Activated CD4-positive, alpha-beta memory T cell treated with anti-CD3 and anti-CD28 coated beads for 36 hours (primary cell): ENCODE measurements at places on chromosomes 1 and 21. TPM values are rescaled to one million over a fixed set of nuclear protein-coding genes. Genes with fewer than 3 reads are reported as not detected.

DNA sequence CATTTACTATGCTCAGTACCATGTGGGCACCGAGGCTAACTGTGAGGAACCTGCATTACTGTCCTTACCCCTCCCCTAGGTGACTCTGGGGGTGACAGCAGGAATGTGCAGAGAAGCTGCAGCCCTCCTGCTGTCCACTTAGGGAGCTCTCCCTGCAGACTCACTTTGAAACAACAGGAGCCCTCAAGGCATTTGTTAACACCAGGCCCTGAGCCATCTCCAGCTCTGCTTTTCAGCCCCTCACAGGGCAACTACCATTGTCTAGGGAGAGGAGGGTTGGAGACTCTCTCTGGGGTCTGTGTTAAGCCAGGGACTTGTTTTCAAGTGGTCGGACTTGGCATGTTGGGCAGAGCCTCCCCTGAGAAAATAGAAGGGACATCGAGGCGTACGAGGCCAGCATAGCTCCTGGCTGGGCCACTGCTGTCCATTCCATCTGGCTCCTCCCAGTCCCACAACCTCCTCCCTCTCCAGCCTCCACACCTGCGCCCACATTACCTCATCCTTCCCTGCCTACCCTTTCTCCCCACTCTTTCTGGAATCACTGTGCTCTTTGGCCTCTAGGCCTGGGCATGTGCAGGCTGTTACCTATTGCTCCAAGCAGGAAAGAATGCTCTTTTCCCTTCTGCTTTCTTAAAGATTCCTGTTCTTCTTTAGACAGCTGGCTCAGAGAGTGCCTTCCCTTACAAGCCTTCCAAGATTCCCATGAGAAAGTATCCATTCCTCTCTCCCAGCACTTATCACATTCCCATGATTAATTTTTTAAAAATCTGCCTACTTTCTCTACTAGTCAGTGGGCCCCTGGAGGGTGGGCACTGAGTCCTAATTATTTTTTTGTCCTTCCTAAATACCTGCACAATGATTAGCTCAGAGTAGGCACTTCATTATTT is 102.7 kb upstream of the GCLM start:
- H3K4me3 ChIP-seq = no peak overlapping the region
- H3K27ac ChIP-seq = no peak overlapping the region
- no peaks in the 10 kb centered on the region for H3K27me3 ChIP-seq
- no peaks in the 10 kb centered on the region for H3K36me3 ChIP-seq

DNA sequence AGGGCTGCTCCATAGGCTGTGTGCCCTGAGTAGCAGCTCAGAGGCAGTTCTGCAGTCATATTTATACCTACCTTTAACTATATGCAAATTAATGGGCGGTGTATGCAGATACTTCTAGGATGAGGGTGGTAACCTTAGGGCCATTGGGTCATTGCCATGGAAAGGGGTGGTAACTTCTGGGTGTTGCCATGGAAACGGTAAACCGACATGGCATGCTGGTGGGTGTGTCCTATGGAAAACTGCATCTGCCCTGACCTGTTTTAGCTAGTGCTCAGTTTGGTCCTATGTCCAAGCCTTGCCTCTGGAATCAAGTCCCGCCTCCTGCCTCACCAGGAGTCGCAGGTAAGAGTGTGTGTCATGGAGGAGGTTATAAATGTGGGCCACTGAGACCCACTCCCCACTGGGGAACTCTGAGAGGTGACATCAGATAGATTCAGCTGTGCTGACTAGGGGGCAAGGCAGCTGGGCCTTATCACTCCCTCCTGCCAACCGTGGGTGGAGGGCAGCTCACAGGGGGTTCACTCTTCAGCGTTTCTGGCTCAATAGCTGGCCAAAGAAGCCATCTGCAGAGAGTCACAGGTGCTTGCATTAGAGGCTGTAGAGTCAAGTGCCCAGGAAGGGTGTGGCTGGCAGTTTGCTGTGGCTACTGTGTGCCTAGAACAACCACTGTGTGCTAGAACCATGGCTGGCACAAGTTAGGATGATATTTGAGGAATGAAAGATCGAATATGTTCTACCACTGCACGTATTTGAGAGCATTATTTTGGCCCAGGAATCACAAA is 19.0 kb downstream of the BACE2 start:
- H3K36me3 ChIP-seq = no peaks in the 10 kb centered on the region
- no peak for DNase-seq
- no peak overlapping the region for H3K4me3 ChIP-seq
- H3K27me3 ChIP-seq = peaks cover 12% of the 10 kb centered on the region

- no peaks in the 10 kb centered on the region for H3K4me1 ChIP-seq
- no peak overlapping the region for H3K4me3 ChIP-seq
- no peaks in the 10 kb centered on the region for H3K27me3 ChIP-seq
- no peak overlapping the region for H3K27ac ChIP-seq
These were observed 101.0 kb upstream of the LMO4 start for GRCh38 chr1:87227651-87228050.

- H3K4me3 ChIP-seq = no peak overlapping the region
- no peaks in the 10 kb centered on the region for H3K4me1 ChIP-seq
- DNase-seq = no peak
- no peak overlapping the region for H3K27ac ChIP-seq
These were observed 120.7 kb downstream of the NFIA start for GRCh38 chr1:61202854-61203598.

- no peak overlapping the region for H3K4me3 ChIP-seq
- H3K4me1 ChIP-seq = no peaks in the 10 kb centered on the region
- H3K27ac ChIP-seq = no peak overlapping the region
- H3K27me3 ChIP-seq = peaks cover 3% of the 10 kb centered on the region
- H3K36me3 ChIP-seq = no peaks in the 10 kb centered on the region
These were observed 212.6 kb downstream of the TGFB2 start for GRCh38 chr1:218557731-218558130.

DNA sequence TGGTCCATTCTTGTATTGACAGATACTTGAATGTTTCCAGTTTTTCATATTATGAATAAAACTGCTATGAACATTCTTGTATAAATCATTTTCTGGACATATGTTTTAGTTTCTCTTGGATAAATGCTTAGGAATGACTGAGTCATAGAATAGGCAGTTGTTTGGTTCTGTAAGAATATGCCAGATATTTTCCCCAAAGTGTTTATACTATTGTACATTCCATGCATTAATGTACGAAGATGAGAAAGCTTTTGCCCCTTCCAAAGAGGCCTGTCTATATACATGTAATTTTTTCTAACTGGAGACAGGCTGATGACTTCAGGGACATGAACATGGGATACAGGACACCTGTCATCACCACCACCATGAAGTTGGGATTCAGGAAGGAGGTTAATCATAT is 11.3 kb downstream of the NBPF3 start:
- H3K4me1 ChIP-seq = peaks cover 10% of the 10 kb centered on the region
- H3K27me3 ChIP-seq = no peaks in the 10 kb centered on the region
- H3K27ac ChIP-seq = no peak overlapping the region
- no peak overlapping the region for H3K4me3 ChIP-seq

DNA sequence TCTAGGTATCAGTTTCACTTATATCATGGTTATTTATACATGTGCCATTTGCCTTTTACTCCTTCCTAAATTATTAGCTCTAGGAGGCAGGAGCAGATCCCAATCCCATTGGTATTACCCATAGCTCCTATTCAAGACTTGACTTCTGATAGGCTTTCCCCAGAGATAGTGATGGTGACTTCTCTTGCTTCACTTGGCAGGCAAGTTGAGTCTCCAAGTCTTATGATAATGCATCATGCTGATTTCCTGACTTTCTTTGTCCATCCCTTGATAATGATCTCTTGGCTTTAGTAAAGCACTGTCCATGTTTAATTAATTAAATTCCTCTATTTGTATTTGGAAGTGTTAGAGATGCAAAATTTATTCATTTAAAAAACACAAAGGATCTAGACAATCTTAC is 253.5 kb upstream of the ADAMTS5 start:
- H3K4me3 ChIP-seq = no peak overlapping the region
- no peak for DNase-seq
- no peak overlapping the region for H3K27ac ChIP-seq
- H3K36me3 ChIP-seq = no peaks in the 10 kb centered on the region
- no peaks in the 10 kb centered on the region for H3K27me3 ChIP-seq
- no peaks in the 10 kb centered on the region for H3K4me1 ChIP-seq

DNA sequence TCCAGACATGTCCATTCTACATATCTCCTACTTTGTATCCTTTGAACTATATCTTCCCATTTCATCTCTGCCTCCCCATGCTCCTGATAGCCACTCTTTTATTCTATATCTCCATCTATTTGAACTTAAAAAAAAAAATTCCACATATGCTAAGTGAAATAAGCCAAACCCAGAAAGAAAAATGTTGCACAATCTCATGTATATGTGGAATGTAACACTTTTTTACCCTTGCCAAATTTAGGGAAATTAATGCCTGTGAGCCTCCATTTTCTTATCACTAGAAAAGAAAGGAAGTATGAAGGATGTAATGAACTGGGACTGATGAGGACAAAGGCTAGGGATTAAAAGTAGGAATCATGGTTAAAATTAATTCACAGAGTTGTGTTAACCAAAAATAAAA is 53.5 kb downstream of the RGS13 start:
- no peaks in the 10 kb centered on the region for H3K4me1 ChIP-seq
- peaks cover 17% of the 10 kb centered on the region for H3K27me3 ChIP-seq
- no peak for DNase-seq
- no peak overlapping the region for H3K4me3 ChIP-seq

DNA sequence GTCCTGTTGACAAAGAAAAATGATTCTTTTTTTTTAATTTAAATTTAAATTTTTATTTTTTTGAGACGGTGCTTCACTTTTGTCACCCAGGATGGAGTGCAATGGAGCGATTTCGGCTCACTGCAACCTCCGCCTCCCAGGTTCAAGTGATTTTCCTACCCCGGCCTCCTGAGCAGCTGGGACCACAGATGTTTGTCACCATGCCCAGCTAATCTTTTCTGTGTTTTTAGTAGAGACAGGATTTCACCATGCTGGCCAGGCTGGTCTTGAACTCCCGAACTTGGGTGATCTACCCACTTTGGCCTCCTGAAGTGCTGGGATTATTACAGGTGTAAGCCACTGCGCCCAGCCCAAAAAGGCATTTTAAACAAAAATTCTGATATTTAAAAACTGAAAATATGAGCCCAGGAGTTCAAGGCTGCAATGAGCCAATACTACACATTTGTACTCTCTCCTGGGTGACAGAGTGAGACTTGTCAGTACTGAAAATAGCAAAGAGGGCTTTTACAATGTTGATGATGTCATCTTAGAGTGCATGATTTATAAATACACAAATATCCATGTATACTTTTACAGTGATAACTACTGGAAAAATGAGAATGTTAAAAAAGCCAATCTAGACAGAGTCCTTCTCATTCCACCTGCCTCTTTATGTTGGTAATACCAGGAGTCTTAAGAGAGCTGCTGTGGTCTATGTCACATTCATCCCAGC is 56.0 kb upstream of the STUM start:
- no peak overlapping the region for H3K4me3 ChIP-seq
- H3K36me3 ChIP-seq = no peaks in the 10 kb centered on the region
- no peak for DNase-seq
- H3K27me3 ChIP-seq = peaks cover 6% of the 10 kb centered on the region
- H3K4me1 ChIP-seq = peaks cover 8% of the 10 kb centered on the region

DNA sequence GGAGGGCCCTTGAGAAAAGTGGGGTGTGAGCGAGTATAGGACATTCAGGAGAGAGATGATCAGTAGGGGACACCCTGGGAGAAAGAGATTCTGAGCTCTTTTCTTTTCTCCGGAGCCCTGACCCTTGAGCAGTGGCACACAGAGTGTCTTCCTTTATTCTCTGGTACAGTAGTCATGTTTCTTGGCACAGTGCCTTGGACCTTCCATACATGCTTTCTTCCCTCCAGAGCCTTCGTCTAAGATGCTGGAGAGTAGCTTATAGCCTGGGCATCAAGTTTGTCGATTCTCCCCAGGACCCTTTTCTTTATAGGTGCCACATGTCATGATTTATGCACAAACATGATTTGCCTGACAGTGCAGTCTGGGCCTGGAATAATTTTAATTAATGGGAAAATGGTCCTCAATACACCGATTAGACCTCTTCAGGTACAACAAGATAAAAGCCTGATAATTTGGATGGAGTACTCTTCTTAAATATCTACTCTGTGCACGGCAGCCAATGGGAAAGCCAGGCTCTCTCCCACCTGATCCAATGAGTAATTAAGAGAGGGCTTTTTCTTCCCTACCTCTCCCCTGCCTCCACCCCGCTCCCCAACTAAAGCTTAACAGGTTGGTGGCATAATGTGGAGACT is at the start of gene TBX19:
TBX19 (plus strand) TSS at position 582 of the 632 bp plus-strand sequence. CDS start 214 bp downstream, outside the sequence.
- no peak within 1 kb of the TSS for H3K4me3 ChIP-seq
- no peaks in the 10 kb centered on the region for H3K27me3 ChIP-seq
- peaks cover 2% of the 10 kb centered on the region for H3K4me1 ChIP-seq
- peaks cover 8% of the 10 kb centered on the region for H3K36me3 ChIP-seq
- DNase-seq = no peak

GRCh38 chr1:199877526-199878384 is 149.8 kb upstream of the NR5A2 start:
- H3K36me3 ChIP-seq = no peaks in the 10 kb centered on the region
- no peak for DNase-seq
- no peak overlapping the region for H3K4me3 ChIP-seq
- no peaks in the 10 kb centered on the region for H3K4me1 ChIP-seq
- no peak overlapping the region for H3K27ac ChIP-seq

The OR2T35 gene
- total RNA-seq = not detected

The VWA1 gene
- 0.92 TPM for total RNA-seq

The RIPK4 gene
- total RNA-seq = 0.24 TPM

The TMCC2 gene
- 9.8 TPM for total RNA-seq

The ETV3L gene
- not detected for total RNA-seq

The CLCA1 gene
- not detected for total RNA-seq
